GM23248 (cell line): ENCODE measurements at places on chromosomes 4 and X. TPM values are rescaled to one million over a fixed set of nuclear protein-coding genes. Genes with fewer than 3 reads are reported as not detected.

- no peak for DNase-seq
Measured at GRCh38 chr4:47762376-47763266, 75.2 kb downstream of the CORIN start.

- no peak for DNase-seq
Measured at GRCh38 chrX:22043872-22044271, 11.7 kb downstream of the PHEX start.

Gene FRAS1
- total RNA-seq: 19.8 and 20.0 TPM in 2 replicates

Gene RAB40A
- total RNA-seq: not detected in 2 replicates

Gene ZNF711
- 0.38 and 0.43 TPM in 2 replicates for total RNA-seq

Gene CT47B1
- total RNA-seq: not detected in 2 replicates
